ENCODE measurements at places on chromosomes 12 and 14.

DNA sequence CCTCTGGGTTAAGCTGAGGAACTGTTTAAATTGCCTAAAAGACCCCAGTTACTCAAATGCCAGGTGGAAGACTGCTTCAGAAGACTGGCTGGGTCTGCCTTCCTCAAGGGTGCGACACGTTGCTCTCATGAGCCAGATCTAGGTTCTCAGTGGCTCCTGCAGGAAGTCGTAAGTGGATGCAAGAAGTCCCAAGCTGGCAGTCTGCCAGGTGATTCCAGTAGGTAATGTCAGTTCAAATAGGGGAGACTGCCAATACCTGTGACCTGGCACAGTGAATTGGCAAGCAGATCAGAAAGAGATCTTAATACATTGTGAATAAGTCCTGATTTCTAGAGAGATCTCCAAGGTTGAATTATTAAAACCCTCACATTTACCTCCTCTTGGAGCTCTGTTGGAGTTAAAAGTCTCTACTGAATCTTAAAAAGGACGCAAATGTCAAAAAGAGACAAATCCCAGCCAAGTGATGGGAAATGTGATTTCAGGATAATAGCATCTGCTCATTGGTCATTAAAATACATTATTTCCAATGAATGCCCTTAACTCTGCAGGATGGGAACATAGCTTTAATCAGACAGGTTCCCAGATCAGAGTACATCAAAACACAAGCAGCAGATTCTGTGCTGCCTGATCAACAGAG lies 98.8 kb upstream of the FRMD6 start:
- H3K27me3 ChIP-seq = no peaks in the 10 kb centered on the region
- no peak overlapping the region for H3K27ac ChIP-seq
- no peaks in the 10 kb centered on the region for H3K4me1 ChIP-seq
- no peak for DNase-seq
- H3K36me3 ChIP-seq = no peaks in the 10 kb centered on the region

DNA sequence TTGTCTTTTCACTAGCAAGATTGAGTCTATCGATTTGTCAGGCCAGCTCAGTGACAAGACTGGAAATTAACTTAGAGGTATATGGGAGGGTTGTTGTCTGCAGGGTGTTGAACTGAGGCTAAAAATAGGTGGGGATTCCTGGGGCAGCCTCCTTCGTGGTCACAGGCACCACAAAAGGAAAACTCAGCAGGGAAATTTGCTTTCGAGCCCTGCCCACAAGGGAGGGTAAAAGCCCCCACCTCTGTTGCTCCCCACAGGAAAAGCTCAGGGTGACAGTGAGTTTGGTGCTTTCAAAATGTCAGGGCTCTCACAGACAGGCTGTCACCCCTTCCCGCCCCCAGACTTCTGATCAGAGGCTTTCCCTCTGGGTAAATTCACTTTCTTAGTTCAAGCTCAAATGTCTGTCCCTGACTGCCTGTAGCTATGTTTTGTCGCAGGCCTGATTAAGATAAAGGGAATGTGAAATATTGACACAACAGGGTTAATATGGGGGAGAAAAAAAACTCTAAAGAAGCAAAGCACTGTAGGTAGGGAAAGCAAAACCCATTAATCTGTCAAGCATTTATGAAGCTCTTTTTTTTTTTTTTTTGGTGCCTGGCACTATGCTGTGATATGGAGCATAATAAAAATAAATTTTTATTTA lies 11.7 kb upstream of the NFKBIA start:
- no peak for DNase-seq
- no peak overlapping the region for H3K4me3 ChIP-seq
- peaks cover 44% of the 10 kb centered on the region for H3K4me1 ChIP-seq
- no peaks in the 10 kb centered on the region for H3K27me3 ChIP-seq
- peak overlapping the region; percentile 47 for H3K27ac ChIP-seq

DNA sequence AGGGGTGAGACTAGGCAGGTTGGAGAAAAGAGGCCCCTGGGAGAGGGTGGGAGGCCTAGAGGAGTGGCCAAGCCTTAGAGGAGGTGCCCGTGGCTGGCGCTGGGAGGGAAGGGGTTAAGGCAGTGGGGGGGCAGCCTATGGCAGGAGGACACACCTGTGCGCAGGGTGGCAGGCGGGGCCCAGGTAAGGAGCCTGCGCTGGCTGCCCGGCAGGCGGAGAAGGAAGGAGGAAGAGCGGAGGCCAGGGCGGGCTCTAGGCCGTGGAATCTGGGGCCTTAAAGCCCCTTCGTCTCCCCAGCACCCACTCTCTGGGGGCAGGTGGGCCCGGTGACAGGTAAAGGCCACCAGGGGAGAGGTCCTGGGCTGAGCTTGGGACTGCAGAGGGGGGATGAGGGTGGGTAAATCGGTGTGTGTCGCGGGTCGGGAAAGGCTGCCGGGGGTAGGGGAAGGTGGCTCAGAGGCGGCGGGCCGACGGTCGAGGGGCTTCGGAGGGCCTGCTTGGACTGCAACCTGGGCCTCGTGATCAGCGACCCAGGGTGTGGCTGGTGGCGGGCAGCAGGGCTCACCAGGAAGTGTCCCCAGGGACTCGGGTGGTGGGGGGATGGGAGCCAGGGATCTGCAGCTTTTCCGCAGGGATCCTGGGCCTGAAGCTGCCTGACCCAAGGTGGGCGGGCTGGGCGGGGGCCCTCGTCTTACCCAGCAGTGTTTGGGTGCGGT lies 7.3 kb downstream of the PHB2 start:
- peaks cover 48% of the 10 kb centered on the region for H3K36me3 ChIP-seq
- DNase-seq = no peak

- H3K4me1 ChIP-seq = peaks cover 25% of the 10 kb centered on the region
- no peaks in the 10 kb centered on the region for H3K36me3 ChIP-seq
- no peaks in the 10 kb centered on the region for H3K27me3 ChIP-seq
- no peak for DNase-seq
- H3K27ac ChIP-seq = peak overlapping the region; percentile 52
Measured at GRCh38 chr14:74085828-74086227, 1.1 kb downstream of the LIN52 start.

DNA sequence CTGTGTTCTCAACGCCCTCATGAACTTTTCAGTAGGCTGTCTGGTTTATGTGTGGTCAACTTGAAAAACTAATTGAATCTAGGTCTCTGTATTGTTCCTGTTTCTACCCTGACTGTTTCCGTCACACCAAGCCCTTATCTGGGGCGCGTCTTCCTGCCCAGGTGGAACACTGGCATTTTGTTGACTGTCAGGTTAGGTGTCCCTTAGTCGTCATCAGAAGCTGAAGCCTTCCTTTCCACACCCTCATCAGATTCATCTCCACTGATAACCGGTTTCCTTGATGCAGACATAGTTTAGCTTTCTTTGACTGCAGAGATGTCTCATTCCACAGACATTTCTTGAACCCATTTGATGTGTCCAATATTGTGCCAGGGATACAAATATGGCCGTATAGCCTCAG lies 96.5 kb downstream of the DUSP16 start:
- H3K27ac ChIP-seq = peak overlapping the region; percentile 81
- peaks cover 77% of the 10 kb centered on the region for H3K4me1 ChIP-seq
- H3K4me3 ChIP-seq = peak overlapping the region; percentile 3
- no peaks in the 10 kb centered on the region for H3K36me3 ChIP-seq

DNA sequence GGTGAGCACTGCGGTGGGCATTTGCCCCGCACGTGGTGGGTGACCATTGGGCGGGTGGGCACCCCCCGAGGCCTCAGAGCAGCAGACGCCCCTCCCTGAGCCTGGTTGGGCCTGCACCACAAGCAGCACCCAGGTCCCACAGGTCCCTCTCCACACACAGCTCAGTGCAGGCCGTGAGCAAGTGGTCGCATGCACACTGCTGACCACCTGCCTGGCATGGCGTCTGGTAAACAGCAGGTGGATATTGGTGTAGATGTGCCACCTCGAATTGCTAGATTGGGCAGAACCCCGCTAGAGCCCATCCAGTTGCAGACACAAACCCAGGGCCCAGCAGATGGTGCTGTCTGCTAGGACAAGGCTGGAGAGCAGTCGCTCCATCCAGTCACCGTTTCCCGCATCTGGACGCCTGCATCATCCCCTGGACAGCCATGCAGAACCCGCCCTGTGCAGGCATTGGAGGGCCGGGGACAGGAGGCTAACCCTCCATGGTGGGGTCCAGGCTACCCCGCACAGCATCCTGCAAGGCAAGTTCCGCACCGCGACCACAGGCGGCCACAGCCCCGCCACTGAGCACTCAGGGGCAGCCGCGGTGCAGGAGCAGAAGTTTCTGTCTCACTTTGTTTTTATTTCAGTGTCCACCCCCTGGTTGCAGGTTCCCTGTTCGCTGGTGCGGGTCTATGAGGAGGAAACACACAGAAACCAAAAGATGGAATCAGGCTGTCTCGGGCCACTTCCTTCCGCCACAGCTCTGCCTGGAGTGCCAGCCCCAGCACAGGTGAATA lies 45.6 kb upstream of the RIMBP2 start:
- H3K36me3 ChIP-seq = no peaks in the 10 kb centered on the region
- H3K27ac ChIP-seq = no peak overlapping the region
- peak overlapping the region; percentile 47 for H3K4me3 ChIP-seq
- DNase-seq = peak; percentile 43
- H3K4me1 ChIP-seq = peaks cover 29% of the 10 kb centered on the region

DNA sequence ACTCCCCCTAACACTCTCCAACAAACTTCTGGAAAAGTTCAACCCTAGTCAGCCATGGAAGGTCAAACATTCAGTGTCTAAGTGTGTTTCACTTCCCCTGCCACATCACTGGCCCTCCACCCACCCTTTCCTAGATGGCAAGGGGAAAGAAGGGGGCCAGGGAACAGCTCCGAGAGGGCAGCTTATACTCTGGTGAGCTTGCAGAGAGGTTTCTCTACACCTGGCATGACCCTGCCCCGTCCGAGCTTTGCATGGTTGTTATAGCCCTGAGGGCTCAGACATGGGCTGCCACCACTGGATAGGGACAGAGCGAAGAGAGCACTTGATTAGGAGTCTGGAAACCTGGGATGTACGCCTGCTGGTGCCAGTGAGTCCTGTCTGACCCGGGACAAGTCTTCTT lies 4.0 kb downstream of the ACVRL1 start:
- peaks cover 30% of the 10 kb centered on the region for H3K27me3 ChIP-seq
- DNase-seq = no peak
- no peaks in the 10 kb centered on the region for H3K36me3 ChIP-seq
- H3K4me1 ChIP-seq = no peaks in the 10 kb centered on the region
- no peak overlapping the region for H3K27ac ChIP-seq

- peaks cover 7% of the 10 kb centered on the region for H3K27me3 ChIP-seq
- no peaks in the 10 kb centered on the region for H3K36me3 ChIP-seq
- peaks cover 34% of the 10 kb centered on the region for H3K4me1 ChIP-seq
- no peak overlapping the region for H3K27ac ChIP-seq
- H3K4me3 ChIP-seq = peak overlapping the region; percentile 59
Measured at GRCh38 chr14:20632448-20632830, 9.1 kb downstream of the OR6S1 start.

GRCh38 chr12:118493962-118494361 lies 117.6 kb downstream of the SUDS3 start:
- no peaks in the 10 kb centered on the region for H3K36me3 ChIP-seq
- H3K27ac ChIP-seq = no peak overlapping the region
- no peak overlapping the region for H3K4me3 ChIP-seq
- no peaks in the 10 kb centered on the region for H3K27me3 ChIP-seq

DNA sequence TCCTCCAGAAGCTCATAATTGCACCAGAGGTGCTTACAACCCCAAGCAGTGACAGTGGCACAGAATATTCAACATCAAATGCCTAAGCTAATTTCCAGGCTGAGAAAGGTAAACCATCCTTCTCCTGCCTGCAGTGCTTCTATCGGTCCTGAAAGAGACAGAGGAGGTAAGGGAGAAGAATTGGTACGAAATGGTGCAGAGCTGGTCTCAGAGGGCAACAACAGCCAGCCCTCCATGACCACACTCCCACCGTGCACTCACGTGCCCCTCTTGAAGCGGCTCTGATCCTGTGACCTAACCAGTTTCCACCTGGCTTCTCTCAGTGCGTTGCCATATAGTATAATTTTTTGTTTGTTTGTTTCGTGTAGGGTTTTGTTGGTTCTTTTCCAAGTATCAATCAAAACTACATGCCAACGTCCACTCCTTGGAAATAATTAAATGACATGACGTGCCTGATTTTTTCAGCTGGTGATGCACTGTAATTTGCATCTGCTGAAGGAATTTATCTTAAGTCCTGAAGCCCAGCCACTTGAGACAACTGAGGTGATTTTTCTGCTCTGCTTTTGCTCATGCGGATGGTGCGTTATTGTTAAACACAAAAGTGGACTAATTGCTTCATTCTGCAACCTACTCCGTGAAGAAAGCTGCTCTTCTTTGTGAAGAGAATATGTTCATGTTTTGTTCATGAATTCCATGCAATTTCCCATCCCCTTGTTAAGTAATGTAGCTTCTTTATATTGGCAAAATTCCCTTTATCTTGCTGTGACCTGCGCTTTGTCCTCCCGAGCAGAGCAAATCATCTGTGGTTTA lies 1.3 kb upstream of the ATP2A2 start:
- peak overlapping the region; percentile 77 for H3K27ac ChIP-seq
- H3K4me1 ChIP-seq = peaks cover 17% of the 10 kb centered on the region
- no peak for DNase-seq
- H3K36me3 ChIP-seq = peaks cover 13% of the 10 kb centered on the region

DNA sequence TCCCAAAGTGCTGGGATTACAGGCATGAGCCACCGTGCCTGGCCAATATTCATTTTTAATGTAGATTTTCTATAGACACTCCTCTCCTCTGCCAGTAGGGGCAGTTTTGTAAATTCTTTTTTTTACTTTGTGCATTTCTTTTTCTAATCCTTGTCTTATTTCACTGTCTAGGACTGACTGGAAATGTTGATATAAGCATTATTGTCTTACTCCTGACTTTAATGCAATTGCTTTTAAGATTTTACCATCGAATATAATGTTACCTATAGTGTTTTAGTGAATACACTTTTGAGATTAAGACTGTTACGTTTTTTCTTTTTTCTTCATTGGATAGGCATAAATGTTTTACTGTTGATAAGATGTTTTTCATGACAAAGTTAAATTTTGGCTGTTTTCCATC lies 35.4 kb upstream of the EMP1 start:
- H3K4me1 ChIP-seq = peaks cover 14% of the 10 kb centered on the region
- H3K27me3 ChIP-seq = peaks cover 2% of the 10 kb centered on the region
- DNase-seq = no peak

- H3K36me3 ChIP-seq = no peaks in the 10 kb centered on the region
- H3K4me3 ChIP-seq = no peak overlapping the region
- no peak for DNase-seq
- peaks cover under 1% of the 10 kb centered on the region for H3K4me1 ChIP-seq
Measured at GRCh38 chr12:12661086-12661856, 34.7 kb downstream of the GPR19 start.

GRCh38 chr12:20852649-20853048 lies 42.1 kb downstream of the SLCO1B3 start:
- H3K4me3 ChIP-seq = no peak overlapping the region
- no peaks in the 10 kb centered on the region for H3K36me3 ChIP-seq
- H3K4me1 ChIP-seq = no peaks in the 10 kb centered on the region
- no peak for DNase-seq
- H3K27me3 ChIP-seq = no peaks in the 10 kb centered on the region

- no peak overlapping the region for H3K4me3 ChIP-seq
- peak; percentile 76 for DNase-seq
- no peaks in the 10 kb centered on the region for H3K36me3 ChIP-seq
- peaks cover 21% of the 10 kb centered on the region for H3K4me1 ChIP-seq
- no peak overlapping the region for H3K27ac ChIP-seq
- no peaks in the 10 kb centered on the region for H3K27me3 ChIP-seq
Measured at GRCh38 chr14:89767861-89768268, 186.7 kb downstream of the EFCAB11 start.
